ENCODE measurements at places on chromosomes 2 and 18. TPM values are rescaled to one million over a fixed set of nuclear protein-coding genes. Genes with fewer than 3 reads are reported as not detected.

- DNase-seq: no peak
Measured at GRCh38 chr2:72914206-72914559, 3.1 kb upstream of the EMX1 start.

- no peak for DNase-seq
Measured at GRCh38 chr2:69717861-69718273, 24.1 kb upstream of the ANXA4 start.

GRCh38 chr2:15861898-15862297 is 78.5 kb upstream of the MYCN start:
- DNase-seq: no peak

DNA sequence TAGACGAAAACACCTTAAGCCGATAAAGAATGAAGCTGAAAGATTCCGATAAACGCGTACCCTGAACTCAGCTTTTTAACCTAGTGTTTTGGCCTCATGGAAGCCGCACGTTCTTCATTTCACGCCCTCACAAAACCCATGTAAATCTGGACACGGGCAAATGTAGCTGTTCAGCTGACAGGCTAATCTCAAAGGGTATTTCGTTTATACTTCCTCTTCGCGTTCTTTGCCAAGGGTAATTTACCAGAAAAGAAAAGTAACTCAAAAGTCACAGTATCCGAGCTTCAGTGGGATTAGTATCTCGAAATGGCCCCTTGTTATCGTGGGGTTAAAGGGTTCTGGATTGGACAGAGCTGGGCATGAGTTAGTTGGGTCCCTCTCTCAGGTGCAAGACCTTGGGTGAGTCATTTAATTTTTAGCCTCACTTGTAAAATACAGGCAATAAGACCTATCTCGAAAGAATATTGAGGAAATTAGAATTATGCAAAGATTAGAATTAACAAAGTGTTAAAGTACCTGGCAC is 22.0 kb upstream of the STPG4 start:
- DNase-seq: no peak

GRCh38 chr2:178163911-178164310 is 30.4 kb upstream of the OSBPL6 start:
- DNase-seq: no peak

- DNase-seq: no peak
Measured at GRCh38 chr2:67046591-67046990, 350.5 kb upstream of the ETAA1 start.

DNA sequence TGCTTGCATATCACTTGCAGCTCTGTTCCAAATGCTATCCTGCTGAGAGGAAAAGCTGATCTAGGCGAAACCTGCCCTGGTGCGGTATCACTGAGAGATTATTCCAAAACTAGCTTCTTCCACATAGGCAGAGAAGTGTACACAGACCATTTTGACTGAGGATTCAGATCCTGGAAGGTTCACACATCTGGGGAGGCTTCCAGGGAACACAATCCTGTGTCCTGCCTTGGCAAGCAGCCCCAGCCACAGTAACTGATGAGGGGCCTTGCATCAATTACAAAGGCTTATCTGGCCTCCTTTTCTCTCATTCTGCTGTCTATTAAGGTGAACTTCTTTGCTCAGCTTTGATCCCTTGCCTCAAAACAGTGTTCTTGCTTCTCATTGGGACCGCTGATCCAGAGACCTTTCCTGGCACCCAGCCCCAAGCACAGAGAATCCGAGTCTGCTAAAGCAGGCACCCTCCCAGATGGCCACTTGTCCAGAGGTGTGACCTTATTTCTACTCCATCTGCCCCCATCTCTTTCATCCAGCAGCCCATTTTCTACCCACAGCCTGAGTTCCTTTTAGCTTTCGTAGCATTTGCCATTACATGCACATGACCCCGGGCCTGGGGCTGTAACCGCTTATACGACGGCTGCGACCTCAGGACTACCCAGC is 52.3 kb upstream of the ZFP36L2 start:
- DNase-seq: peak; percentile 44

DNA sequence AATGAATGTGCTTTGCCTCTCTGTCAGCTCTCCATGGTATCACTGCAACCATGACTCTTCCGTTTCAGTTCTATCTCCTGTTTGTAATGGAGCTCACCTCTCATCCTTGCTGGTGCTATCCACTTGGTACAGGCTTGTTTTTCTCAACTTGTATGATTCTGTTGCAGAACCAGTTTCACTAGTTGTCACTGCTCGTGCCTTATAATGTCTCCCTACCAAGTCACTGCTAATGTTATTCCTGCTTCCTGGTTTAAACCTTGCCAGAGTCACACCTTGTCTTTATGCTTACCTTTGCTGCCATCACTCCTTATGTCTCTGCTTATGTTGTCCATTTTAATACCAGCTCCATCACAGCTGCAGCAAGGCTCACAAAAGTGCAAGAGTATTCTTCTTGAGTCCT is 1191.0 kb upstream of the LRRTM1 start:
- no peak for DNase-seq

- peak; percentile 80 for DNase-seq
Measured at GRCh38 chr2:43273529-43273928, 47.1 kb upstream of the ZFP36L2 start.

- no peak for DNase-seq
Measured at GRCh38 chr2:200125444-200126284, 170.3 kb downstream of the MAIP1 start.

GRCh38 chr2:181036848-181037603 is 56.6 kb downstream of the UBE2E3 start:
- no peak for DNase-seq

- DNase-seq: peak; percentile 41
Measured at GRCh38 chr2:95525294-95526035, 40.9 kb upstream of the TRIM43B start.

DNA sequence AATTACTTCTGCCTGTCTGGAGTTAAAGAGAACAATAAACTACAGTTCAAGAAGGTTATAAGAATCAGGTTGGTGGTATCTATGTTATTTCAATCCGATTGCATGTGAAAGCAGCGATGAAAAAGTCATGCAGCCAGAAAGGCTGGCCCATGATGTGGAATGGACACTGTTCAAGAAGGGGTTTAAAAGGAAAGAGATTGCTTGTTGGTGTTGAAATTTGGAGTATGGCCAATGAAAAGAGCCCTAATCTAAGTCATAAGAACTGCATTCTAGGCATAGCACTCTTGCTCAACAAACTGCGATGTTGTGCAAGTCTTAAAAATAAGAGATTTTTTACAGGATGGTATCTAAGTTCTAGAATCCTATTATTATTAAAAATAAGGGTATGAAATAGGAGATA is 61.3 kb downstream of the EFEMP1 start:
- peak; percentile 61 for DNase-seq

GRCh38 chr2:177056481-177056929 is 156.1 kb upstream of the HNRNPA3 start:
- no peak for DNase-seq

- DNase-seq: no peak
Measured at GRCh38 chr2:101722864-101723263, 25.4 kb downstream of the MAP4K4 start.

DNA sequence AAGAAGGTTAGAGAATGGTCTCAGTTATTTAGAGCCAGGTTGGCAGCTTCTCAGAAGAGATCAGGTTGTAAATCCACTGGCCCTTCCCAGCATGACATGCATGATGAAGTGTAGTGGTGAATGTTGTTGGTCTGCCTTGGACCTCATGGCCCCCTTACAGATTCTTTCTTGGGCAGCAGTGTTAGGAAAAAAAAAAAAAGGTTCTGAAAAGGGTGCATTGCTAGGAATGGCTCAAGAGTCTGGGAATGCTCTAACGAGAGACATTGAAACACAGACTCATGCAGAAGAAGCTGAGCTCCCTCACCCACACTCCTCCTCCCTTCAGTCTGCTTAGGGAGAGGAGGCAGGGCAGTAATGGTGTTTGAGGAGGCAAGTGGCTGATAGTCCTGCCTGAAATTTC is 105.5 kb downstream of the POLE4 start:
- no peak for DNase-seq

- DNase-seq: no peak
Measured at GRCh38 chr2:168574856-168575630, 119.0 kb downstream of the CERS6 start.

DNA sequence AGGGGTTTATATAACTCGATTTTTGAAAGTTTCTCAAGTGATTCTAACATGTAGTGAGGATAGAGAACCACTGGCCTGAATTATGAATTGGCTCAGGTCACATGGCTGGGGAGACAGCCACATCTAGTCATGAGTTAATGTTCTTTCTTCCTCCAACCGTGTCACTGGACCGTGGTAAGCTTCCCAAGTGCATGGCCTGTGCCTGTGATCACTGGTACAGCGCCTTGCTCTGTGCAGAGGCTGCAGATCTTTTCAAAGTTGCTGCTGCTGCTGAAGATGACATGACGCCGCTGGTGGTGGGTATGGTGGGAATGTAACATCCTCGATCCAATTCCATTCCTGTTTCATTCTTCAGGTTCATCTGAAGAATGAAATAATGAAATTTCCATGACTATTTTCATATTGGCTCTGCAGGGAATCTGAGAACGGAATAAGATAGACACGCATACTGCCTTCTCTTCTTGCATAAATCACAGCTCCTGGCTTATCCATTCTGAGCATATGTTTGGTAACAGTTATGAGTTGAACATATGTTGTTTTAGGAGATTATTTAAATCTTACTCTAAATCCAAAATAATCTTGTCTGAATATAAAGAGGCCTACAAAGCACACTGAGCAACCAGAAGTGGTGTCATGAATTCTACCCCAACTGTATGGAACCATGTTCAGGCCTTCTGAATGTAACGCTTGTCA is 100.5 kb upstream of the THSD7B start:
- DNase-seq: no peak

GRCh38 chr2:3223080-3223923 is 154.3 kb downstream of the EIPR1 start:
- DNase-seq: no peak

DNA sequence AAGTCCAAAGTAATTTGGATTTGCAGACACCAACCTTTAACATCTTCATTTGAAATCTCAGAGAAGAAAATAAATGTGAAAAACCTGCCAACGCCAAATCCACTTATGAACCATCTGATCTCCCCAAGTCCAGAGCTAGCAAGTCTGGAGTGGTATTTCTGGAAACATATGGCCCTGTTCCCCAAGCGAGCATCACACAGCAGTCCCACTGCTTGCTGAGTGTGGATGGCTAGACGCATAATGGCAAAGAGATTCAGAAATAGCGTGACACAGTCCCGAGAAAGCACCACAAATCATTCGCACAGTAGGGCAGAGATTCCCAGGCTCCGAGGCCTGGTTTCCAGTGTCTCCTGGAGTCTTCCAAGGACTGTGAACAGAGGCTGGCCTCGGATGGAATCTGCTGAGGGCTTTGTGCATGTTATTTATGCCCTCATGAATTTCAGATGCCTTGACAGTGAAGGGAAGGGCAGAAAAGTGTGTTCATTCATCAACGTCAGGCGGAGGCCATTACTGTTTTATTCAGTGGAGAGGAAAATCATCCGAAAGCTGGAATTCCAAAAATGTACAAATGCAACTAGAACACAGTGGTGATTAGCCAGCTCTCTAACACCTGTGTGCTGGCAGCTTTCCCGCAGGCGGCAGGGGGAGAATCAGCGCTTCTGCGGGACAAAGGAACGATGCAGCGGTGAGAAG is 417.0 kb downstream of the EIPR1 start:
- no peak for DNase-seq

DNA sequence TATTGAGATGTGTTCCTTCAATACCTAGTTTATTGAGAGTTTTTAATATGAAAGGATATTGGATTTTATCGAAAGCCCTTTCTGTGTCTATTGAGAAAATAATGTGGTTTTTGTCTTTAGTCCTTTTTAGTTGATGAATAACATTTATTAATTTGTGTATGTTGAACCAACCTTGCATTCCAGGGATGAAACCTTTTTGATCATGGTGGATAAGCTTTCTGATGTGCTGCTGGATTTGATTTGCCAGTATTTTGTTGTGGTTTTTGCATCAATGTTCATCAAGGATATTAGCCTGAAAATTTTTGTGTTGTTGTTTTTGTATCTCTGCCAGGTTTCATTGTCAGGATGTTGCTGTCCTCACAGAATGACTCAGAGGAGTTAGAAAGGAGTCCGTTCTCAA is 1710.4 kb downstream of the SUCLG1 start:
- no peak for DNase-seq

- DNase-seq: peak; percentile 30
Measured at GRCh38 chr2:150486539-150487484, 655 bp downstream of the RND3 start.

DNA sequence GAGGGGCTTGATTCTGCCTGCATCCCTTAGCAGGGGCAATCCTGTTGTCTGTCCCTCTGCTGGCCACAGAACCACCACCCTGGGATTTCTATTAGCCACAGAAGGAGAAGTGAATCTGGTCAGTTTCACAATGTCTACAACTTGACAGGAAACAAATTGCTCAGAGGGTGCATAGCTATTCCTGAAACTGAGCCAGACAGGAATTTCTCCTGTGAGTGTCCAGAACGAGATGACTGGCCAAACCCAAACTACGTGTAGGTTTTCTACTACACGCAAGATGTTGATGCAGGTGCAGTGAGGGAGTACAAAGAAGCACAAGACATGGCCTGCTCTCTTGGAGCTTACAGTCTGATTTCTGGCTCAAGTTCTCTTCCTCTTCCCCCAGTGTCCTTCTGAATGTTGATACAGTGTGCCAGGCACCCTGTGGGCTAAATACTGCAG is 201.9 kb downstream of the CLIP4 start:
- no peak for DNase-seq

DNA sequence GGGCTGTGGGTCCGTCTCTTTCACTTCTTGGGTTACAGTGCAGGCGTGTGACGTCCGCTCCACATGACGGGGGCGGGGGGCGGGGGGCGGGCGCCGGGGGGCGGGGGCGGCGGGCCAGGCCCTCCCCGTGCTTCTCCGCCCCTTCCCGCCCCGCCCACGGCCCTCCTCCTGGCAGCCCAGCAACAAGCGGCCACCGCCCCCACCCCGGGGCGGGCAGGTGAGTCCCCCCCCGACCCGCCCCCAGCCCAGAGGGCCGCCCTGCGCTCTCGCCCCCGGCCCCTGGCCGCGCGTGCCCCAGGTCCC is 3.6 kb downstream of the ZNF516 start:
- peak; percentile 91 for DNase-seq

GRCh38 chr2:147600223-147600622 is 244.6 kb upstream of the ACVR2A start:
- no peak for DNase-seq

- no peak for DNase-seq
Measured at GRCh38 chr2:26382564-26382963, 19.2 kb upstream of the DRC1 start.

DNA sequence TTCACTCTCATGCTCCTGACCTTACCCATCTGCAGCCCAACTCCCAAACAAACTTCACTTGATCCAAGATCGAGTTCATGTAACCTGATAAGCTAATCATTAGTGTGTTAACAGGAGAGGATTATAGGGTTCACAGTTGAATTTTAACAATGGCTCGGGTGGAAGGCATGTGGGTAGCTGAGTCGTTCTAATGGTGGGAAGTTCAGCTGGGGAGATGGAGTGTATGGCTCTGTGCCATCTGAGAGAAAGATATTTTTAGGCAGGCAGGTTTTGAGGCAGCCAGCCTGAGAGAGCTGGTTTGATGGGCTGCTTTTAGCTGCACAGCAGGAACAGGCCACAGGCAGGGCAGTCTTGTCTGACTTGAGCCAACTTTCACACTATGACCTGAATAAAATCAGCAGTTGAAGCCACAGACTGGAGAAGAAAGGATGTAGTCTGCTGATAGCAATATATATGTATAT is 17.7 kb upstream of the NFE2L2 start:
- no peak for DNase-seq

AKAIN1 gene
- total RNA-seq: not detected

TBR1 gene
- not detected for total RNA-seq

MARCHF4 gene
- total RNA-seq: not detected

CHRNG gene
- total RNA-seq: not detected

FRZB gene
- total RNA-seq: 3.2 TPM

TRIM43 gene
- total RNA-seq: not detected

SULT1C4 gene
- total RNA-seq: 17.0 TPM

STAT4 gene
- 27.0 TPM for total RNA-seq

PJVK gene
- 1.9 TPM for total RNA-seq

Data from right cardiac atrium (tissue), 5 donors.